Jurkat, Clone E6-1 (cell line): ENCODE measurements at places on chromosomes 4 and X.

DNA sequence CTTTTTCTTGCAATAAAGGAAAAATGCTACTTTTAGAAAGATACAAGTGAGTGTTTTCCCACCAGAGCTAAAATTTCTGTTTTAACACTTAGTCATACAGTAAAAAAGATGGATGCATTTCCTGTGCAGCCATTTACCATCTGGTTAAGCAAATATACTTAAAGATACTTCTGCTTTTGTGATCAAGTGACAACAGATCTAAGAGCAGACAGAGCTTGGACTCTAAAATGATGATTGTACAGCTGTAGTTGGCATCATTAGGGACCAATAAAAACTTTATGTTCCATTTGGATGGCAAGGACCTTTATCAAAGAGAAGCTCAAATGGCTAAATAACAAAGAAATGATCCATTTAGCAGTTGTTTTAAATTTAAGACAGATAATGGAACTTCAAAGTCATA lies 270.8 kb downstream of the FSTL5 start:
- no peak for DNase-seq

DNA sequence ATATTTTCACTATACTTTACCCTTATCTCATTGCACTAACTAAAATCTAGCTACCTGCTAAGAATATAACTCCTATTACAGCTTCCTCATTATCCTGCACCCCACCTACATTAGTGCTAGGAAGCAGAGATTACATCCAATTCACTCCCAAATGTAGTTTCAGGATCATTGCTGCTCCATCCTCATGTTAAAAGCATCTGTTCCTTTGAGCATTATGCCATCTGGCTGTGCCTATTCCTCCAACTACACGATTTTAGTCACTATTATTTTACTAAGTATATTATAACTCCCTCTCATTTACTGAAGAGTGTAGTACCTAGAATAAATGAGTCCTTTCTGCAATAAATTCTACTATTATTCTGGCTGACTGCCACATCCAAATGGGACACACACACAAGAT lies 1586.9 kb downstream of the TECRL start:
- DNase-seq = no peak

- DNase-seq = no peak
Observed at GRCh38 chr4:182564724-182565369, 321.6 kb downstream of the TENM3 start.

DNA sequence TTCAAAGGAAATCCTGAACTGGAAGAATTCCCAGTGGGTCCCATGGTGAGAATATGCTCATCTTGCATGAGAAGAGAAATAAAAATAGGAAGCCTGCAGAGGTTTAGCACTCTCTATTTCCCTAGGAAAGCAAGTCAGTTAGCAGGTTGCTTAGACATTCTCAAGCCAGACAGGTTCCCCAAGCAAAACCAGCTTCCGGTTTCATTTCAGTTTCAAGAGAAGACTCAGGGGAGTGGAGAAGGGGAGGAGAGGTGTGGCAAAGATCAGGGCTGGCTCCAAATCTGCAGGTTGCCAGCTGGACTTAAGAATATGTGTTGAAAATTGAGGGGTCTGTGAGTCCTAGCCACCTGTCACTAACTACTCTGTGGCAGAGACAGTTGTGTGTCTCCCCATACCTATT lies 107.5 kb downstream of the CLNK start:
- DNase-seq = no peak
